ENCODE measurements at places on chromosomes 11 and 22.

DNA sequence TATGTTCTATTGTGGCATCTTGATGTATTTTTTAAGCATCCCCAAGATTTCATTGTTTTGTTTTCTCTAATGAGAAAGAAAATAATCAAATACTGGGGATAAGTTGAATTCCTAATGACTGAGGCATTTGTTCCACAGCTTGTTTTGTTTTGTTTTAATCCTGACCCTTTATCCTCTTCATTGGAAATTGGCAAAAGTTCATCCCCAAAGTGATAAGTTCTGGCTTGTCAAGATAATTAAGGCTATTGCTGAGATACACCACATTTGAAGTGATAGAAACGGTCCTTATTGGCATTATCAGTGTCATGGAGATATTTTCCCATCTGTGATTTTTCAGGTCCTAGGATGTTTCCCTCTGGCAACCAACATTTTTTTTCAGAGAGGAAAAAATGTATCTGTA, 65.0 kb downstream of the SLC36A4 start:
- no peak for DNase-seq

- no peak for DNase-seq
Observed at GRCh38 chr11:69409812-69410645, 71.4 kb upstream of the LINC01488 start.

DNA sequence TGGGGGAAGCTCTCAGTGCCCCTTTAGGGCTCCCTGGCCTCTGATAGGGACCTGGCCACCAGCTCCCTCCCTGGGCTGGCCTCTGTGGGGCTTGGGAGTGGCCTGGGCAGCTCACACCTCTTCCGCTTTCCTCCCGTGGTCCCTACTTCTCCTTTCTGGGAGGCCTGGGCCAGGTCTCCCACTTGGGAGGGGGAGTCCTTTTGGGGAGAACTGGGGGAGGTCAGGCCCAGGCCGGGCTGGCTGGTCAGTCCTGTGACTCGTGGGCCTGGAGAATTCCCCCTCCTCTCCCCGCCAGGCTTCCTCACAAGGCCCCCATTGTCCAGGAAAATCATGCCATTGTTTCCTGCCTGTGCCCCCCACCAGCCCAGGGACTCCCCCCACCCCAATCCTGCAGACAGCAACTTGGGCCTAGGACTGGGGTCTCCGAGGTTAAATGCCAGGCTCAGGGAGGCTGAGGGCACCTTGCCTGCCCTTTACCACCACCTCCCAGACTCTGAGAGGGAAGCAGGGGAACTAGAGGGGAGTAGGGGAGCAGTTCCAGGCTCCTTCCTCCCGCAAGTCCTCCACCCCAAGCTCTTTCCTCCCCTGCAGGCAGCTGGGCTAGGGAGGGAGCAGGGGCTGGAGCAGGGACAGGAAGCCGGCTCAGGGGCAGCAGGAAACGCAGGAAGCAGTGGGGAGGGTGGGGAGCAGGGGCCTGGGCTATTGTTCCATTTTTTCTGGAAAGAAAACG, 2.8 kb downstream of the MAP3K11 start:
- DNase-seq: peak; percentile 81

DNA sequence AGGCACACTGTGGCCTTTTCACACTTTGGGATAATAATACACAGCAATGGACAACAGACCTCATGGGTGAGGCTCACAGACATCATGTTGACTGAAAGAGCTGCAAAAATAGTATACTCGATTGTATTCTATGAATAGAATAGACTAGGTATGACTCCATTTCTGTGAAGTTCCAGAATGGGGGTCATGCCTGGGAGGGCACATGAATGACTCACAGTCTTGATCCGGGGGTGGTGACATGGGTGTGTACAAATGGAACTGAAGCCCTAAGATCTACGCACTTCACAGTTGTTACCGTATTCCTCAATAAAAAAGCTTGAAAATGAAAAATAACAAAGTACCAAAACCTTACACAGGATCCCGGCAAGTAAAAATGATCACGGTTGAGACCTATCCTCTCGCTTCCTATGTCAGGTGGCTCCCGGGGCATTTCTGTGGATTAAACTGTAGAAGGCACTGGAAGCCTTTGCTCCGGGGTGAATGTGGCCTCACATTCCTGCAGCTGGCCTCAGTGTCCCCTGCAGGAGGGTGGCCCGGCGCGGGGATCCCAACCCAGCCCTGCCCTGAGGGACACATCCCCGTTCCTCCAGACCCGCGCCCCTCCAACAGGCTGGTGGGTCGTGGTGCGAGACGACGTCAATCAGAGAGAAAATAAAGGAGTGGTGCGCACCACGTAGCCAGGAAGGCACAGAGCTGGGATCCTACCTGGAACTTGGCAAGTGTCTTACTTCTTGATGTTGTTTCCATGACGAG, 75.9 kb downstream of the NECTIN1 start:
- no peak for DNase-seq

GRCh38 chr22:35642305-35642741, 5.9 kb upstream of the APOL6 start:
- no peak for DNase-seq

GRCh38 chr22:30386960-30387827, at the start of gene RNF215:
Gene RNF215, minus strand, starts transcription at chr22:30387411. Its CDS starts 98 bp downstream, at chr22:30387313.
- peak; percentile 78 for DNase-seq

GRCh38 chr11:87391496-87391895, 353.8 kb downstream of the TMEM135 start:
- DNase-seq: no peak

DNA sequence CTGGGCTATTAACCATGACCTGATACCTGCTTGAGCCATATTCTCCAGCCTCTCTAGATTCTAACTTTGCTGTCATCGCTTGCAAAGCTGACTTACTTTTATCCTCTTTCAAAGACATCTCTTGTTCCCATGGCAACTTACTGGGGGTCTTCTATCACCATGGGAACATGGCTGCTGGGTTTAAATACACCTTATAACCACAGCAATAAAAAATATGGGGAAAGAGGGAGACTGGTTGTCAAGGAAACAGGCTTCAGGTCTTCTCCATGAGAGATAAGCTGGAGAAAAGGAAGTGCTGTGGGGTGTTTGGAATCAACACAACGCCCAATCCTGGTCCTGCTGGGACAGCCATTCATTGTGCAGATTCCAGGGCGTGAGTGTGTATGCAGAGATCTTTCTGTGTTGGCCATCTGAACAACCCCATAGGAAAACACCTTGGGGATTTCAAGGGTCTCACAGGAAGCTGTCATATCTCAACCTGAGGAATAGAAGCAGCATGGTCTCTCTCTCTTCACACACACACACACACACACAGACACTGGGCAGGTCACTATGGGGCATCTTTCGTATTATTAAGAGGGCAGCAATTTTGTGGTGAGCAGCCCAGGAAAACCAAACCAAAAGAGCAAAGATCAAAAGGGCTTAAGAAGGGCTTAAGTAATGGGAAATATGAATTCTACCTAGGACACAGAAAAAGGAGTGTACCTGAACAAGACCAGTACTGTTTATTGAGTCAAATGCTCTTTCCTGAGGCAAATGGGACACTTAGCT, 344.7 kb upstream of the NCAM1 start:
- no peak for DNase-seq

Measured in heart right ventricle (tissue), 16 donors.